Stimulated activated CD8-positive, alpha-beta memory T cell treated with anti-CD3 and anti-CD28 coated beads, Interleukin-15, amount 100 ng/mL, for 4 hours (primary cell): ENCODE measurements at places on chromosomes 5 and 9.

GRCh38 chr5:158977642-158978041, 122.1 kb downstream of the EBF1 start:
- DNase-seq = no peak

DNA sequence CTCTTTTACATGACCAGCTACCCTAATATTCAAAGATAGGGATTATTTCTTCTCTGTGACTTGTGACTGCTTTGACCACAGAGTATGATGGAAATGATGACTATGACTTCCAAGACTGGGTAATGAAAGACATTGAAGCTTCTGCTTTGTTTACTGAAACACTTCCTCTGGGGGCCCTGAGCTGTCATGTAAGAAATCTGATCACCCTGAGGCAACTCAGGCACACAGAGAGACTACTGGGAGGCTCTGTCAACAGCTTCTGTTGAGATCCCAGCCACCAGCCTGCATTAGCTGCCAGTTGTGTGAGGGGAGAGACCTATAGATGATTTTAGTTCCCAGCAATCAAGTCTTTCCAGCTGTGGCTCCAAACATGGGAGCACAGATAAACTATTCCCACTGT, 76.5 kb downstream of the KCTD16 start:
- no peak for DNase-seq

- no peak for DNase-seq
Measured at GRCh38 chr9:122217640-122218039, 11.1 kb downstream of the LHX6 start.

DNA sequence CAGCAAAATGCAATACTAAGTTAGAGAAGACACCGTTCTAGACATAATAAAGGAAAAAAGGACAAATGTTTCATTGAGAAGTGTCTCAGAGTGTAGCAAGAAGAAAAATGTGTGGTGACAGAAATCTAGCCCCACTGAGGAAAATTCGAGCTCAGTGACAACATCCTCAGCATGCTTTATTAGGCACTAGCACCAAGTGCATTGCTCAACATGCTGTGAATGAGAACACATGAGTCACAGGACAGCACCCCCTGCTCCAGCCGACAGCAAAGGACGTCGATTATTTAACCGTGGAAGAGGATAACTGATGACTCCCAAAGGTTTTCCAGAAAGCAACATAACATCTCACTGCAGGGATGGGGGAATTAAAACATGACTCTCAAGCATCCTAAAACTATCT, 182.7 kb downstream of the GNAQ start:
- DNase-seq = no peak

DNA sequence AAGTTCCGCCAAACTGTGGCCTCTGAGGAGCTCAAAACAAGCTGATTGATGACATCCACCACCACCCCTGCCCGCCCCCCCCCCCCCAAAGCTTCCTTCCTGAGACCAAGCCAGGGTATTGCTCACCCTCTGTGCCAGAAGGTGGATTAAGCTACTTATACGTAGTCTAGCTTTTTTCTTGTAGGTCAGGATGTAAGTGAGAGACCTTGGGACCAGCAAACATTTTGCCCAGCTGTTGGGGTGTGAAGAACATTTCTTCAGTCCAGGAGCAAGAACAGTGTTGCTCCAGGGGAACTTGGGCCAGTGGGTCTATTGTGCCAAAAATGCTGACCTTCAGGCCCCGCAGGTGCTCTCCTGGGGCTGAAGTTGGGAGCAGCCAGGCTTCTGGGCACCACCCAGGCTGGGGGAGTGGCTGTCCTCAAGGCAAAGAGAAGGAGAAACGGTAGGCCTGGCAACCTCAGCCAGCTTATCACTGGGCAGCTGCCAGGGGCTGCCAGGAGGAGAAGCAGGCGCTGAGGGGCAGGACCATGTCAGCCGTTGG, 18.0 kb downstream of the NEURL1B start:
- DNase-seq = no peak

GRCh38 chr9:136437839-136438547, 1.7 kb downstream of the INPP5E start:
- no peak for DNase-seq

DNA sequence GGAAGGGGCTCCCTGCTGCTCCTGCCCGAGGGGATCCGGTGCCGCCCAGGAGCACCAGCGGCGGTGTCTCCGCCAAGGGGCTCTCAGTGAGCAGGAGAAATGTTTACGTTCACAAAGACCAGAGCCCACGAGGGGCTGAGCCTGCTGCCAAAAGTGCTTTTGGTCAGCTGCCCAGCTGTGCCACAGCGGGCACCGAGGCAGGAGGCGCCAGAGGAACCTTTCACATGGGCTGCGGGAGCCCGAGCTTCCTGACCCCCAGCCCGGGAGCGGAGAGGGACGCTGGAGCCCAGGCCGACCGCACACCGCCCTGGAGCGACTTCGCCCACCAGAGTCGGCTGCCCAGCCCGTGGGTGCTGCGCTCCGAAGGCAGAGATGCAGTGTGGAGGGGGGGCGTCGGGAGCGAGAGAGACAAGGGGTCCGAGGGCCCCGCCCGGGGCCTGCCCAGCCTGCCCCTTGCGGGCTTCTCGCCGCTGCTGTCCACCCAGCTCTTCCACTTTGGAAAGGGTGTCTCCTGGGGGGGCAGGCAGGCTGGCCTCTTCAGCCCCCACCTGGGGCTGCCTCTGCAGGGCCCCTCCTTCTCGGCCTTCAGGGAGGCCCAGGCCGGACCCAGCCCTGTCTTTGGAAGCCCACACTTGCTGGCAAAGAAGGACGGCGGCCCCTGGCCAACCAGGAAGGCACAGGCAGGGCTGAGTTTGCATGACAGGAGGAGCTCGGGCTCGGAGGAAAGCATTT, 7.9 kb downstream of the PPP1R26 start:
- DNase-seq = no peak

- DNase-seq = no peak
Measured at GRCh38 chr5:178670351-178670885, 43.6 kb upstream of the CLK4 start.

DNA sequence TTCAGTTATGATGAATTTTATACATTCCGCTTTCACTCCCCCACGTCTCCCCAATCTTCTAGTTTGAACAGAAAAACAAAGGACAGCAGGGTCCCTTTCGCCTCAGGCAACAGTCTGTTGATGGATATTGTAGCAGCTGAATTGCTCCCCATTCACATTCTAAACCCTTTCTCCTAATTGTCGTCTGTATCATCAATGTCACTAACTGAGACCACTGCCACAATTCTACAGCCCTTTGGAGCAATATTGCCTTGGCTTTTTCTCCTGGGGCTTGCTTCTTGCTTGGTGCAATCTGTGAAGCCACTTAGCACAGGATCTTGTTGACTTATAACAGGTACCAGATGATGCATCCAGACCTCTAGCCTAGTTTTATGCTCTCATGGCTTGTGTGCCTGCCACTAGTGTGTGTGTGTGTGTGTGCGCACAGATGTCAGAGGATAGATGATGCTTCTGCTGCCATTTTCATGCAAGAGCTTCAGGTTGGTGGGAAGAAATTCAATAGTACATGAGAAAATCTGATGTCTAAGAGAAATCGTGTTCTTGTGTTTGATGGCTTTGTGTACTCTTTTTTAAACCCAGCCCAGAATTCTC, 195.2 kb upstream of the ISL1 start:
- DNase-seq = no peak

DNA sequence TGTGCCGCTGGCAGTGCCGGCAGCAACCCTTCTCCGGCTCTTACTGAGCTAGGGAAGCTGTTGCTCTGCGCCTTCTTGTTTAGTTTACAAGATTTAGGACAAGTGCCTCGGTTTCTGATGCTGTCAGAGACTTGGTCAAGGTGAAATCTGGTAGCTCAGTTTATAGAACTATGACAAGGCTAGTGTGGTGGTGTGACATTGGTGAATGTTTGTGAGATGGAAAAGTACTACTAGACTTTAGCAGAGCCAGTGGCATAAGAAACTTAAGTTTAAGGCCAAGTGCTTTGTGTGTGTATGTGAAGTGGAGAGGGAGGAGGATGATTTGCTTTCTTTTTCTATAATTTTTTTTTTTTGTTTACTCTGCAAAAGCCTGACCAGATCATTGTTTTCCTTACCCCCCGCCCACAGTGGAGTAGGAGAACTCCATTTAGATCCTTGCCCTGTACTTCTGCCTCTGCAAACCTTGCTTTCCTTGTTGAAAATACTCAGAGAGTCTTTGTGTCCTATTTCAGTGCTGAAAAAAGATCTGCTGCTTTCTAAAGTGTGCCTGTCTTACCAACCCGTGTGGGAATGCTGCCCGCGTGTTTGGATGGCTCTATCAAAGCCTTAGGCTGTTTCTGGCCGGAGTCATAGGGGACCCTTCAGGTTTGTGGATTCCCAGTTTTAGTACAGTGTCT, 75.9 kb downstream of the TRIO start:
- no peak for DNase-seq

DNA sequence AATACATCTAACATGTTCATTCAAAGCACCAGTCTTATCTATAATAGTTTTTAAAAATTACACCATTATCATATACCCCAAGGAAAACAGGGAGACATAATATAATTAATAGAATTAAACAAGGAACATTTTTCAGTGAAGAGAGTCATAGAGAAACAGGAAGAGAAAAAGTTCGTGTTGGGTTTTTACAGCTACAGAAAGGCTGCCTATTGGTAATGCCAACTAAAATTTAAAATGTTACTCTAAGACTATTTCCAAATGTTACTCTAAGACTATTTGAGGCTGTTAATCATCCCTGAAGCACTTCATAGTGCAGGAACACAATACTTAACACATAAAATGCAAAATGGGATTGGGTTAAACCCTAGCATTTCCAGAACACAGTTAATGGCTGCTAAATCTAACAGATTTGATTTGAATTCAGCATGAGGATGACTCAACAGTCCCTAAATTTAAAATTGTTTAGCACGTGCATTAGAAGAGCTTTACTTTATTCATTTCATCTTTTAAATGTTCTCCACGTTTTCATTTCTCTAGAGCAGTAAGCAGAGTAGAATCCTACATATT, 54.5 kb downstream of the OXCT1 start:
- no peak for DNase-seq

DNA sequence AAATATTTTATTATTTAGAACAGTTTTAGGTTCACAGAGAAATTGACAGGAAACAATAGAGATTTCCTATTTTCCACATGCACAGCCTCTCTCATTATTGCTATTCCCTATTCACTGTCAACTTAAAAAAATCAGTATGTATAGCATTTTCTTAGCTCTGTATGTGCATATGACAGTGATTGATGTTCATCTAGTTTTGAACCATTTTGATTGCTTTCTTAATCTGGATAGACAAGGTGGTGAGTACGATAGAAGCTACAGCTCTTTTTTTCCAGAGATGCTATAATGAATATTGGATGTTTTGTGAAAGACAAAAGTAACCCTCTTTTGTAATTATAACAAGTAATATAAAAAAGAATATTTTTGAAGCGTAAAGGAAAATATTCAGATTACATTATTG, 201.2 kb upstream of the ARRDC3 start:
- DNase-seq = no peak

DNA sequence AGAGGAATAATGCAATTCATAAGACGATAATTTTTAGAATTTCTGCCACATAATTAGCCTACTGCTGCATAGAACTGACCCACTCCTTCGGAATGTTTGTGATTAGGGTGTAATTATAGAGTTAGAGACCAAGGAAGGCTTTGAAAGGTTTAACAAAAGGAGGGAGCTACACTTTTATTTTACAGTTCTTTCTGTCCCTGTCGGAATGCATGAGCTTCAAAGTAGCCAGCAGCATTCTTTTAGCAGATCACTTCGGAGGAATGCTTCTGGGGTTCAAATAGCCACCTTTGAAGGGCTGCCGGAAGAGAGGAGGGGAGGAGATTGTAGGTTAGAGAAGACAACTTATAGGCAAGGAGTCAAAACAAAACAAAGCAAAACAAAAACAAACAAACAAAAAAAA, 168.1 kb downstream of the GRIA1 start:
- no peak for DNase-seq

- no peak for DNase-seq
Measured at GRCh38 chr9:88196142-88196790, 58.0 kb upstream of the SPATA31C2 start.

DNA sequence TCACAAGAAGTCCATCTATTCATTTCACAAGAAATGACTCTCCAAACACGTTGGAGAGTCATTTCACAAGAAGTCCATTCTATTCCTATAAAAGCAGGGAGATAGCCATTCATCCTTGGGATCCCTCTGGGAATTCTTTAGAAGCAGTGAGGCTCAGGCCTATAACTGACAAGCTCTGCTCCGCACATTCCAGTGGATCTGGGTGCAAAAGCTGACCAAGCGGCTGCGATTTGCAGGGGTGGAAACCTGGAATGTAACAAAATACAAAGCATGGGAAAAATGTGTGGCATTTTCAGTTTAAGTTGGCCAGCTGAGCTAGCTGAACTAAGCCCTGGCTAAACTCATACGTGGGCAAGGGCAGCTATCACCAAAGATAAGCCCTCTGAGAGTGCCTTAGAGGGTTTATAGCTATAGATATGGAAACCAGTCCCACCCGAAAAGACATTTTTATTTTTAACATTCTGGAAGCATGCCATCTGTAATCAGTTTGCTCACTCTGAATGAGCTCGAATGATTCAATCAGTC, 8.7 kb downstream of the TAS2R1 start:
- no peak for DNase-seq

DNA sequence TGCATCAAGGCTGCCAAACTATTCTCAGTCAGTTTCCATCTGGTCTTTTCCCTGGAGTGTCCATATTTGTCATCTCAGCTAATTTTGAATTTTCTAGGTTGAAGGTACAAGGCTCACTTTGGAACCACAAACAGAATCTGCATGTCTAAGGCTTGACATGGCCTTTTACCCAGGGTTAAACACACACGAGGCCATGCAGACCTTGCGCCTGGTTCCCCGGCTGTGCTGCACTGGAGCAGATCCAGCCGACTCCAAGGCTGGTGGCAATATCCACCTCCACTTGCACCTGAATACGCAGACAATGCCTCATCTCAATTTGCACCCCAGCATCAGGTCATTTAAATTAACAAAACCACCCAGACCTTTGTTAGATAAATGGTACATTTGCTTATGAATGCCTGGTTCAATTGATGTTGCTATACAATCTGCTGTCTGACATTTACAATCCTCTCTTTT, 276.2 kb downstream of the HSPA4 start:
- no peak for DNase-seq

GRCh38 chr5:91151947-91152346, 231.2 kb downstream of the ARRDC3 start:
- no peak for DNase-seq

DNA sequence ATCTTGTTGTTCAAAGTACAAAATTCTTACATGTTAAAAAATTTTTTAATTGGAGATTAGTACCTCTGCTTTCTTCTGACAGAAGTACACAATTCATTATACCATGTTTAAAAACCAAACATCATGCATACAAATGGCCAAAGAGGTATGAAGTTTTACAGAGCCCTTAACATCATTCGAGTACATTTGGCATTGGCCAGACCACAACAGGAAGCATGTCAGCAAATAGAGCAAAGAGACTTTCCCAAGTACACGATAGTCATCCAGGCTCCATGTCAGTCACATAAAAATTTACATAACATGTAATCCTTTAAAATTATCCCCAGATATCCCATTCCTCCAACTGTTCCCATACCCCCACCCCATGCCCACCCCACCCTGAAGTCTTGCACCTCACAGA, 22.5 kb downstream of the HMGCS1 start:
- DNase-seq = no peak

GRCh38 chr9:130368631-130369103, 76.1 kb upstream of the ASS1 start:
- DNase-seq = peak; percentile 3

- DNase-seq = no peak
Measured at GRCh38 chr5:99314721-99315120, 385.9 kb upstream of the CHD1 start.

- no peak for DNase-seq
Measured at GRCh38 chr5:173191561-173191960, 43.4 kb downstream of the NKX2-5 start.
